ENCODE measurements at places on chromosomes 1 and 21.

DNA sequence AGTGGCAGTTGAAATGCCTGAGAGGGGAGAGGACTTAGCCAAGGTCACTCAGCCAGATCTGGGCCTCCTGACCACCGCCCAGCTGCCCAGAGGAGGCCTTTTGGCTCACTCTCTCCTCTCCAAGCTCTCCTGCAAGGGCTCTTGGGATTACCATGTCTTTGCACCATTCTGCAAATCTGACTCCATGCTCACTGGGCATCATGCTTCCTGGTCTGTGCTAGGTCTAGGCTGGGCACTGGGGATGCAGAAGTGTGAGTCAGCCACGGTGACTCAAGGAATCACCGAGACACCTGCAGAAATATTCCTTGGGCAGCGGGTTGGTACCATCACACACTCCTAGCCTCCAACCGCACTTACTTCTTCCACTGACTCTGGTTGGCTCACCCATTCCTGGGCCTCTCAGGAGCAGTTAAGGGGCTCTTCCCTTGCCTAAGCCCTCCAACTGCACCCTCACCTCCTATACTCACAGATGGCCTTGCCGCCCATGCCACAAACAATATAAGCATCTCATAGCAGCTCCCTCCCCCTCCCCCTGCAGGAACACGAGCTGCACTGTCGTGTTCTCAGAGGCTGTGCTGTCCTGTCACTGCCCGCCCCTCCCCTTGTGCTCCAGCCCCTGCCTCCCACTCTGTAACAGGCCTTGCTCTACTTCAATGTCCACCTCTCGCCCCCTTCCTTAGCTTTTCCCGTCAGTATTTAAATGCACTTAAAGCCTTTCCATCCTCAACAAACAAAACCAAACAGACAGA is 34.8 kb downstream of the CDCP2 start:
- no peak for DNase-seq

GRCh38 chr1:33684396-33685179 is 179.3 kb upstream of the HMGB4 start:
- no peak for DNase-seq

GRCh38 chr1:246875041-246876026 is 56.4 kb downstream of the AHCTF1 start:
- DNase-seq = no peak

GRCh38 chr1:209505044-209505443 is 78.5 kb upstream of the CAMK1G start:
- DNase-seq = no peak
